ENCODE measurements at places on chromosomes 4 and X.

GRCh38 chr4:1564535-1565375 lies 119.4 kb downstream of the FAM53A start:
- DNase-seq: no peak

- no peak for DNase-seq
Measured at GRCh38 chr4:156329779-156330178, 376.1 kb upstream of the CTSO start.

DNA sequence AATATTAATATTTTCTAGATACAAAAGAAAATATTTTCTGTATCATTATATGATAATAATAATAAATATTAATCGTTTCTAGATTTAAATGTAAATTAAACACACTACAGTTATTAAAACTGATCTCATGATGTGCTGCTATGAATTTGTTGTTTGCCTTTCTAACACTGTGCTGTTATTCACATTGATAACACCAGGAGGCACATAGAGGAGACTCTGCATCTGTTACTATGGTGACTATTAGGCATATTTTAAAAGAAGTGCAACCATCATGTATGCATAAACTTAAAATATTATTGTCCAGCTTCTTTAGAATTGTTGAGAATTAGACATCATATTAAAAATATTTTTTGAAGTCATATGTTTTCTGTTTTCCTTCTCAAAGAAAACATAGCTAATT lies 11.8 kb upstream of the PDGFC start:
- no peak for DNase-seq

DNA sequence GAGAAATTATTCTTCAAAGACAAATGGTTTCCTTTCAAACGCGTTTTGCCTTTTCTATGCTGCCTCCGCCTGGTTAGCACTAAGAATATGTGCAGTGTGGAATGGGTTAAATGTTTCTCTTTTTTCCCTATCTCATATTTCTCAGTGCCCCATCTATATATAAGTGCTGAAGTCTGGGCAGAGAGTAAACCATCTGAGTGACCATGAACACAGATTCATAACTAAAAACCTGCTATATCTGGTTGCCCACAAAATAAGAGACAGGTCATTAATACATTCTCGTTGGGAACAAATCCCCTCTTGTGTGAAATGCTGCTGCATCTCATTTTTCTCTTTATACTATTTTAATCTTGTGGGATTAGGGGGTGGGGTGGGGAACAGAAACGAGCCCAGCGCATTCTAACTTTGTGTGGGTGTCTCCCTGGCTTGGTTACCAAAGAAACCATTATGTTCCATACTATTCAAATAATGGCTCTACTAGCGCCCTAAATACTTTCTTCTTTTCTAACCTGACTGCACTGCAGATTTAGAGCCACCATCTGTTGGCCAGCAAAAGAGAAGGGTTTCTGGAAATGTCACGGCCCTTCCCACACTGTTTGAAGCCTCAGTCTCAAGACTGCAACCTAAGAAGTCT lies 42.2 kb upstream of the PTCHD1 start:
- DNase-seq: no peak

- DNase-seq: no peak
Measured at GRCh38 chr4:135604531-135604930, 1402.9 kb upstream of the PABPC4L start.

DNA sequence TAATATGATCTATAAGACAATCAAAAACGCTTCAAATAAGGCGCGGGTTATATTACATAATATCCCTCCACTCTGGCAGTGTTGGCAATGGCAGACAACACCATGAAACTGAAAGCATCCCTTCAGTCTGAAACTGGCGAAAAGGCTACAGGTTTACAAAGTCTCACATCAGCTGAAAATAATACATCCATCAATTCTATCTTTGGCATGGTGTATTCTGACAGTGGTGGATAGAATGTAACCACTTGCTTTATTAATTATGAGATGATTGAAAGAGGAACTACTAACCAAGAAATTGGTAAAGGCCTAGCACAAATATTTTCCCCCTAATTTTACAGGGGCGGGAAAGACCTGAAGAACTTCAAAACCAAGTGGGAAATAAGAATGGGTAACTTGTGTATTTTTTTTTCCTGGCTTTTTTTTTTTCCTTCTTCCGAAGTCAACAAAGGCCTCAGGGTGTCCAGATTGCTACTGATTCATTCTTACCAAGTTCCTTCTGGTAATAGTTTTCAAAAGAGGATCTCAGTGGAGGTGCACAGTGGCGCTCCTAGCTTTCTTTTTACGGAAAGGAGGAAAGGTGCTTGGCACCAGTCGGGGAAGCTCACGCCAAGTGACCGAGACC lies 728 bp downstream of the UBA6 start:
- DNase-seq: no peak

GRCh38 chr4:1502501-1502886 lies 96.3 kb upstream of the NKX1-1 start:
- no peak for DNase-seq

DNA sequence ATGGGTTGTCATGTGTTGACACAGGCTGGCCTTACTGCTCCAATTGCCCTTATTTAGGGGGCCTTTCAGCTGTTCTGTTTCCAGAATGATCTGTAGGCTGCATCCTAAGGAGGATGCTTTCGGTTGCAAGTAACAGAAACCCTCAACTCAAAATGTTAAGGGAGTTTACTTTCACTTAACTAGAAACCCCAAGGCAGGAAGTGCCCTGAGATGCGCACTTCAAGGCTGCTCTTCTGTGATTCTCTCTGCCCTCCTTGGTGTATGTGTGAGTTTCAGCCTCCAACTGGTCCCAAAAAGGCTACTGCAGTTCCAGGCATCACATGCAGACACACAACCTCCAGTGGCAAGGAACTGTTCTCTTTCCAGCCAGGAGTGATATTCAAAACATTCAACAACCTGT lies 97.3 kb upstream of the ATP6AP2 start:
- DNase-seq: no peak

GRCh38 chr4:39937683-39938268 lies 39.9 kb downstream of the PDS5A start:
- no peak for DNase-seq
